ENCODE measurements at places on chromosomes 3 and 15.

GRCh38 chr3:11479221-11479620, 164.5 kb downstream of the VGLL4 start:
- no peak for DNase-seq

GRCh38 chr3:108008931-108009639, 81.7 kb downstream of the CD47 start:
- no peak for DNase-seq

DNA sequence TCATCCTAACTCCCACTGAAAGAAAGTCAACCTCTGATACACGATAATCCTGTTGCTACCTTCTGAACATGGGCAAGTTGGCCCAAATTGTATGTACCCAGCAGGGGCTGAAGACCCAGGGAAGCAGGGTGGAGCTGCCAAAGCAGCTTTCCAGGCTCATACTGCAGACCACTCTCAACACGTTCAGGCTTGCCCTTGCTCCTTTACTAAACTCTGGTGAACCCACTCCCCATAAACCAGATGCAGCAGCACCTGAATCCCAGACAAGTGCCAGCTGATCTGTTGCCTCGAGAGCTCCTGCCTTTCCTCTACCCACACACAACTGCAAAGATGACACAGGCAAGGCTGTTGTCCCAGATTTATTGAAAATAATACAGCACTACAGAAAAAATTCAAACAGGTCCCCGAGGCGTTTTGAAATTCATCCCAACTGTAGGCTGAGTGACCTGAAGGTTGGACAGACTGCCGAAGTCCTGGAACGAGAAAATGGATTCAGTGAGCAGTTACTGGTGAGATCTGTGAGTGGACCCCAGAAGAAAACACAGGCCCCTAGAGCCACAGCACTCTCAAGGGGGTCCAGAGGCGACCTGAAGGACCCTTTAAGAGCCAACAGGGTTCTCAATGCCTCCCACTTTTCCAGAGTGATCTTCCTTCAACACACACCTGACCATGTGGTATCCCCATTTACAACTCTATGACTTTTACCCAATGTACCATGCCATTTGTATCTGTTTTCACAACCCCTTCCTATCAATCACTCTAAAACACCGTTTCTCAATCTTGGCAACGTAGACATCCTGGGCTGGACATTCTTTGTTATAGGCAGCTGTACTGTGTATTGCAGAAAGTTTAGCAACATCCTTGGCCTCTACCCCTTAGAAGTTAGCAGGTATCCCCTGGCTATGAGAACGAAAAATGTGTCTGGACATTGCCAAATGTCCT, 3.6 kb downstream of the RPS17 start:
- no peak for DNase-seq

GRCh38 chr15:98403169-98403568, 245.2 kb upstream of the IGF1R start:
- DNase-seq = no peak

- DNase-seq = no peak
Observed at GRCh38 chr3:146308682-146309081, 57.8 kb upstream of the PLSCR4 start.

DNA sequence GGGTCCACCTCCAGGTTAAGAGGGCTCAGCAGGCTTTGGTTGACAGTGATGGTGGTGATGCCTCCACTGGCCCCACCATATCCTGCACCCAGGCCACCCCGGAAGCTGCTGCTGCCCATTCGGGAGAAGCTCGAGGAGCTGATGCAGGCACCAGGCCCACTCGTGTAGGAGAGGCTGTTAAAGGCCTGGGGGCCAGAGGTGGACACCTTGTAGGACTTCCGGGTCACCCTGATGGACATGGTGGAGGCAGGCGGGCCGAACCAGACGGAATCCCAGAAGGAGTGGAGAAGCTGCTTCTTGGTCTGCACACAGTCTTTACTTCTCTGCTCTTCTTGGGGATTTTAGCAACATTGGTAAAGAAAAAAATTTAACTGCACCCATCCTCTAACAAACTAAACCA, 65.2 kb upstream of the CDAN1 start:
- DNase-seq = no peak

DNA sequence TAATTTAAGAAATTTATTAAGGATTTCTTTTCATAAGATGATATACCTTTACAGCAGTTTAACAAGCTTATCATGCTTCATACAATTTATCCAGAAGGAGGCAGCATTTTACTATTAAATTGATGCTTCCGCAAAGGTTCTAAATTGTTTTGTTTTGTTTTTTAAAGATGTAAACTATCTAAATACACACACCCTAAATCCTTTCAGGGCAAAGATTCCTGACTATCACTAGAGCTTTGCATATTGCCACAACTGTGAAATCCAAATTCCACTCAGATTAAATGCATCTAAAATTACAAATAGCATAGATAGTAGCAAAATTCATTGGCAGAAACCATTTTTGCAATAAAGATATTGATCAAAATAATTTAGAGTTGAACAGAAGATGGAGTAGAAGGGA, 44.5 kb upstream of the CCNL1 start:
- no peak for DNase-seq
